ENCODE measurements at places on chromosomes 1 and 21. TPM values are rescaled to one million over a fixed set of nuclear protein-coding genes. Genes with fewer than 3 reads are reported as not detected.

- DNase-seq = no peak
Measured at GRCh38 chr1:94406446-94406845, 11.7 kb upstream of the ABCD3 start.

DNA sequence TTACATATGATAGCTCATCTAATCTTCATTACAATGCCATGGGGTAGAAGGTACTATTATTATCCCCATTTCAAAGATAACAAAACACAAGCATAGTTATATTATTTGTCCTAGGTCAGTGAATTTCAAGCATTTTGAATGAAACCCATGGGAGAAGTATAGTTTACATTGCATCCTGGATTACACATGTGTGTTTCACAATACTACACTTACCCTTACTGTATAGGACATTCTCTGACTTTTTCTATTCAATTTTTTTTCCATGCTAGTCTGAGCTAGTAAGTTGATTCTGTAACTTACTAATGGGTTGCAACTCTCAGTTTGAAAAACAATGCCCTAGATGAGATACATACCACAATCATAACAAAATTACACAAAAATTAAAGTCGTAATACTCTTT is 8.7 kb upstream of the GPX7 start:
- DNase-seq = no peak

GRCh38 chr1:85824066-85824840 is 116.0 kb upstream of the ZNHIT6 start:
- DNase-seq = no peak

GRCh38 chr1:156841295-156841855 is 17.5 kb downstream of the INSRR start:
- peak; percentile 49 for DNase-seq

GRCh38 chr1:147351140-147351835 is 108.8 kb downstream of the CHD1L start:
- DNase-seq = peak; percentile 19

GRCh38 chr1:22731924-22732720 is 21.5 kb downstream of the EPHB2 start:
- DNase-seq = no peak

- DNase-seq = no peak
Measured at GRCh38 chr1:88777604-88778149, 93.6 kb downstream of the PKN2 start.

GRCh38 chr1:204384636-204385352 is 25.1 kb upstream of the PLEKHA6 start:
- DNase-seq = no peak

- peak; percentile 48 for DNase-seq
Measured at GRCh38 chr1:67052741-67053534, 1.0 kb downstream of the SLC35D1 start.

GRCh38 chr1:1880617-1881312 is 10.1 kb downstream of the GNB1 start:
- no peak for DNase-seq

The FCMR gene
- 2.2 TPM for polyA plus RNA-seq

The ZC3H11A gene
- polyA plus RNA-seq = 168 TPM

The NEXN gene
- polyA plus RNA-seq = 8.0 TPM

The ERG gene
- polyA plus RNA-seq = 20.7 TPM

The GUCA2B gene
- not detected for polyA plus RNA-seq
